ENCODE measurements at places on chromosomes 2 and 18.

DNA sequence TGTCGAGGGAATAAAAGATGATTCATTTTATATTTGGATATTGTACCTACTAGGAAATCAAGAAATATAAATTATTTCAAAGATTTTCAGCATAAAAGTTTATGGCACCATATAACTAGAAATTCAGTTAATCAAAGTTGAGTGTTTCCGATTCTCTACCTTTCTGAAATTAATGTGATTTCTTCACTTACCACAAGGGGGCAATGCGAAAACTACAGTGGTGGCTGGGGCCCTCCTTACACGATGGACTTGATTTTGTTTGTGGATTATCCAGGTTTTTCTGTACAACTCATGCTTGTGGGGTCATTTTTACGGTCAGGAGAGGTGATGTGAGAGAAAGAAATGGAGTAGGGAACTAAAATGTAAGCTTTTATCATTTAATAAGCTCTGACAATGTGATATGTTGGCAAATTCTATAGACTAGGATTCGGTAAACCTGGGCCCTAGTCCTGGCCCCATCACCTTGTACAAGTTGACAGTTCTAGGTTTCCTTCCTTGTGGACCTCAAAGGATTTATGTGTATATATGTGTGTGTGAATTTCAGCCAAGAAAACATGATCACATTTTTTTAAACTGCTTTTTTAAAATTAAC is 47.6 kb downstream of the G6PC2 start:
- peak; percentile 21 for DNase-seq

- no peak for DNase-seq
These were observed 30.0 kb upstream of the TOGARAM2 start for GRCh38 chr2:28950941-28951630.

GRCh38 chr2:65267008-65267407 is 39.4 kb downstream of the ACTR2 start:
- no peak for DNase-seq

DNA sequence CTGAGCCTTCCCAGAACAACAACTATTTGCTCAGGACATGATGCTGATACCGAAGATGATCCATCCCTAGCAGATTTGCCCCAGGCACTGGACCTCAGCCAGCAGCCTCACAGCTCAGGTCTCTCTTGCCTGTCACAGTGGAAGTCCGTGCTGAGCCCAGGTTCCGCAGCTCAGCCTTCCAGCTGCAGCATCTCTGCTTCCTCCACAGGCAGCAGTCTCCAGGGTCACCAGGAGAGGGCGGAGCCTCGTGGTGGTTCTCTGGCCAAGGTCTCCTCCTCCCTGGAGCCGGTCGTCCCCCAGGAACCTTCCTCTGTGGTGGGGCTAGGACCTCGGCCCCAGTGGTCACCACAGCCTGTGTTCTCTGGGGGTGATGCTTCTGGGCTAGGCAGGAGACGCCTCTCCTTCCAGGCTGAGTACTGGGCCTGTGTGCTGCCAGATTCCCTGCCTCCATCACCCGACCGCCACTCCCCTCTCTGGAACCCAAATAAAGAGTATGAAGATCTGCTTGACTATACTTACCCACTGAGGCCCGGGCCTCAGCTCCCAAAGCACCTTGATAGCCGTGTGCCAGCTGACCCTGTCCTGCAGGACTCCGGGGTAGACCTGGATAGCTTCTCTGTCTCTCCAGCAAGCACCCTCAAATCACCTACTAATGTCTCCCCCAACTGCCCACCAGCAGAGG is 15.4 kb downstream of the CEP68 start:
- no peak for DNase-seq

DNA sequence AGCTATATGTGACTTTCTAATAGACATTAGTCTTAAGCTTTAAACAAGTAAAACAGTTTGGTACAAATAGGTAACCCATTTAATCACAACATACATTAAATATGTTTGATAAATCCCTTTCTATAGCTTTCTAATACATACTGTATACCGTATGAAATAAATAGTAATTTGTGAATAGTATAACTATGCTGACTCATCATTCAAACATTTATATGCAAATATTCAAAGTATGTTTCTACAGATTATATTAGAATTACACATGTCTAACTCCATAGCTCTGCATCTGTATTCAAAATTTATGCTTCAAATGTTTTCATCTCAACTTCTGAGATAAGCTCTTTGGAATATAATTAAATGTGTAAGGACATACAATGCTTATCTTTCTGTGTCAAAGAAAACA is 142.7 kb upstream of the ZNF804A start:
- DNase-seq: no peak

- peak; percentile 59 for DNase-seq
These were observed 29.8 kb downstream of the EPC2 start for GRCh38 chr2:148674063-148675020.

- DNase-seq: no peak
These were observed 178.6 kb upstream of the ZNF804A start for GRCh38 chr2:184419744-184420143.

GRCh38 chr2:109558076-109558882 is 55.5 kb downstream of the SEPTIN10 start:
- DNase-seq: peak; percentile 12

- no peak for DNase-seq
These were observed 64.3 kb upstream of the RBBP8 start for GRCh38 chr18:22868831-22869230.

- DNase-seq: no peak
These were observed 295.4 kb upstream of the CRIM1 start for GRCh38 chr2:36060133-36060532.

DNA sequence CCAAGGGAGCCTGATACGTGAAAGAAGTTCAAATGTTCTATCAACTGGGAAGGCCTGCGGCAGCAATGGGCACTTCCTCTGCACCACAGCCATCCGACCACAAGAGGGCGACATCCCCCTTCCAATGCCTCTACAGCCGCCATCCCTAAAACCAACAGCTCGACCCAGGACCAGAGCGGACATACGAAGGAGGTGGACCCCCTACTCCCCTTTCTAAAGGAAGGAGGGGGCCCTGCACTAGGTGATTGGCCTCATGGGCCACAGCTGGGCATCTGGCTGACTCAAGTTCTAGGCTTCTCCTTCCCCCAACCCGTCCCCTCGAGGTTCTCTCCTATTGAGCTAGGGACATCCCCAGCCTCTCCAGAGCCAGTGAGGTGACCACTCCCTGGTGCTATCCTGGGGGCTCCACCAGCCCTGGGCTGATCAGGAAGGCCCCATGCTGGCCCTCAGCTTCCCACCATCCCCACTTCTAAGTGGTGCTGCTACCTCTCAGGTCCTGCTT is 217.2 kb downstream of the TNS1 start:
- peak; percentile 71 for DNase-seq

GRCh38 chr2:184727813-184728212 is 129.5 kb downstream of the ZNF804A start:
- no peak for DNase-seq

- no peak for DNase-seq
These were observed 225.0 kb downstream of the CYP26B1 start for GRCh38 chr2:71922499-71923142.

- DNase-seq: no peak
These were observed 7.9 kb downstream of the CAPN13 start for GRCh38 chr2:30799366-30799765.

- DNase-seq: peak; percentile 57
These were observed 652 bp downstream of the PPM1B start for GRCh38 chr2:44169155-44169898.

GRCh38 chr2:44731505-44731904 is 210.0 kb upstream of the SIX3 start:
- peak; percentile 30 for DNase-seq

DNA sequence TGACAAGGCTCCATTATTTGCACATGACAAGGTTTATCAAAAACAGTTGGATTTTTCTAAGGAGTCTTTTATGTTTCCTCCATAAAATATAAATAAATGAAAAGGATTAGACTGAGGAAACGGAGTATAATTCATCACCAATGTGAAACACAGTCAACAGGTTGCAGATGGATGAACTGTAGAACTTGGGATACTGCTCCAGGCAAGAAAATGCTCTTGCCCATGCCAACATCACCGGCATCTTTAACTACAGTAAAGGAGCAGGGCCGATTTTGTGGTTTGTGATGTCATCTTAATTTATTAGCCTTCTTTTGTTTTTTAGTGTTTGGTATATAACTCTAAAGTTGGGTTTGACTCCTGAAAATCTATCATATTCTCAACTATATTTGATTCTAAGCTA is 577.3 kb downstream of the EPHA4 start:
- no peak for DNase-seq

- DNase-seq: no peak
These were observed 228.3 kb downstream of the PTGR3 start for GRCh38 chr18:74980669-74981068.
